LHCN-M2 (cell line): ENCODE measurements at places on chromosomes 3 and 15. TPM values are rescaled to one million over a fixed set of nuclear protein-coding genes. Genes with fewer than 3 reads are reported as not detected.

The CDCP1 gene
- total RNA-seq: 19.6 and 23.0 TPM in 2 replicates

The ATOSA gene
- 8.7 and 11.1 TPM in 2 replicates for total RNA-seq

The GHRL gene
- not detected in 2 replicates for total RNA-seq

- DNase-seq: no peak
Measured at GRCh38 chr15:101560722-101561583, 71.4 kb upstream of the PCSK6 start.

DNA sequence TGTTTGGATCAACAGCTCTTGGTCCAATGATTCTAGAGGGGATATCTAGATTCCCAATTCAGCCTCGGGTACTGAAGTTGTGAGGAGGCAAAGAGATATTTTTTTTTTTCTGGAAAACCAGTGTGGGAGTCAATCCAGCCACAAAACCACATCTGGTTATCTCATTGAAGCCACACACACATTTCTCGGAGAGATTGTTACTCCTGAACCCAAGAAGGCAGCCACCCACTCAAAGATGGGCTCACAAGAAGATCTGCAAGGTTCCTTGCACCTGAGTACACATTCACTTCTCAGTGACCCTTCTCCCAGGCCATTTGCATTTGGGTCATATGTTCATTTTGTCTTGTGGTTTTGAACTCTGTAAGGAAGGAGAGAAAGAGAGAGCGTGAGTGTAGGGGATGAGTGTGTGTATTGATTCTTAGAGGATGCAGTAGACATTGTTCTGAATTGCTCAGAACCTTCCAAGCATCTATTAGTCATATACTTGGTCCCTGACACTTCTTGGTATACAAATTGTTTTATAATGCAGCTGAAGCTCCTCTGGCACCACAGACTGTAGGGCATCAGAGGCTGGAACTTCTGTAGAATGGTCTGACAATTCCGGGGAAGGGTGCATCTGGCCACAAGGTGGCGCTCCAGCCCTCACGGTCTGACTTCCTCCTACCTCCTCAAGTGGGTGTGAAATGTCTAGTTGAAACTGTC, 39.3 kb upstream of the TRA2B start:
- DNase-seq: peak; percentile 55

GRCh38 chr3:182787302-182788036, 5.8 kb upstream of the ATP11B start:
- DNase-seq: peak; percentile 88

DNA sequence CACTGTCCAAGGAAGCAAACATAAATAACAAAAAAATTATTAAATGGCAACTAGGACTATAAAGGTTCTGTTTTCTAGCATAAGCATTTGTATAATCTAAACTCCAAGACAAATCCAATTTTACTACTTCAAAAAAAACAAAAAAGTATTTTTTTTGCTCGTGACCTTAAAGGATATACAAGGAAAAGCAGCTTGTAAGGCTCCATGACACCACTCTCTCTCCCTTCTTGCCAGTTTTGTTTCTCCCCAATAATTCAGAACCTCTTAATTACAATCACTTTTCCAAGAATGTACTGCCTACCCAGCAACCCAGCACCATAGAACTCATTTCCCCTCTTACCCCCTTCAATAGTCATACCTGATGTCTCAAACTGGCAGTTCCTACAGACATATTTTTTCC, 496.2 kb downstream of the GRM7 start:
- DNase-seq: no peak

- DNase-seq: no peak
Measured at GRCh38 chr3:57731311-57731710, 24.8 kb upstream of the SLMAP start.

DNA sequence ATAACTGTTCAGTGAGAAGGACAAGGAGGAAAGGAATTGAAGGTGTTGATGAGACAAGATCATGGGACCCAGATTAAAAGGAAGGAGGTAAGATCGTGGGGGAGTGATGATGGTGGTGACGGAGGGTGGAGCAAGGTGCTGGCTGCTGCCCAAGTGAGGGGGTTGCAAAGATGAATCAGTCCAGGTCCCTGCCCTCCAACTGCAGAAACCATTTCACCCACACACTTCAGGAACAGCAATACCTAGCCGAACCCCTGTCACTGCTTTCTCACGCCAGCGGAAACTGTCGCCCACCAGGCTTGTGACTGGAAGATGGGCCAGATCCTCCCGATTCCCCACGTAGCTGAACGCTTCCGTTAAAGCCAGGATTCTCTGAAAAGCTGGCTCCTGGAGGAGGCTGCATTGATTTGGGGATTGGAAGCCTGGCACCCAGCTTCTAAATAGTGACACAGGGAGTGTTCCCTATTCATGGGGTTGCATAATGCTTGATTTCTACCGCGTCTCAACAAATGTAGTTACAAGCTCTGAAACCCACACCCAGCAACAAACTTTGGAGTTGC, 3.2 kb upstream of the LSG1 start:
- DNase-seq: no peak
